Stimulated activated CD8-positive, alpha-beta memory T cell treated with anti-CD3 and anti-CD28 coated beads, Interleukin-4, amount 100 ng/mL, for 4 hours (primary cell): ENCODE measurements at places on chromosomes 5 and 9.

DNA sequence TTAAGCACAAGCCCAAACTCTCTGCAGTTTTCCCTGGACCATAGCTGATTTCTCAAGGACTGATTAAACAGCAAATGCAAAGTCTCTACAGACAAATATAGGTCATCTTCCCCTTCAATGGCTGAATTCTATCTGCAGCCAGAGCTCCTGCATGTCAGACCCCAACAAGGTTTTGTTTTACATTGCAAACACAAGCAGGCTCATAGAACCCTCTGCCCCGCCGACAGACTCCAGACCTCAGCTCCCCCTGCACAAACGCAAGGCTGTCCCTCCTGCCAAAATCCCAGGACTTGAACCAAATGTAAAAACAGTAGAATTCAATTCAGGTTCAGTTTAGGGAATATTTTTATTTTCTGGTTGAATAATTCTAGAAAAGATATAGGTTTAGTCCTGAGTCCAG, 526.7 kb upstream of the TRPC7 start:
- no peak for DNase-seq

- DNase-seq, result no peak
These were observed 571.0 kb downstream of the PTPRD start for GRCh38 chr9:10041726-10042229.

DNA sequence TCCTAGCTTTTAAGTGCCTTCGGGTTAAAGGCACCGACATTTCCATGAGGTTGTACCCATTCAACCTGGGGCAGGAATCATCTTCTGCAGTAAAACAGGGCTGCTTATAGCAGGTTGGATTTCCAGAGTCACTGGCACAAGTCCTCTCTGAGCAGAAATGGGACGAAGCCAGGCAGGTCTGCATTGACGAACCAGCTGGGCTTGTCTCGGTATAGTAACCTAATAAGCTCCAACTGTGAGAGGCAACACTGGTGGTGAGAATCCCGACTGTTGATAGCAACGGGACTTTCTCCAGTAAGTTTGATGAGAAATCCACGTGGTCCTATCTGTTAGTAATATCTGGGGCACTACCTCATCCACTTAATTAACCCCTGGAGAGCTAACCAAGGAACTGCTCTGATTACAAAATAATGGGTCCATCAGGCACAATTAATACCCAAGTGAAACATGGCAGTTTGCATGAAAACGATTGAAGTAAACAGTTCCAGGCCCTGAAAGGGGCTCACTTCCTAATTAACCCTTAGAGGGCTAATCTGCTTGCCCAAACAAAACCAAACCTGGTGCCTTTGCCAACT, 491.0 kb upstream of the C9orf72 start:
- no peak for DNase-seq

- DNase-seq, result no peak
These were observed 68.5 kb downstream of the SLC24A2 start for GRCh38 chr9:19720377-19720776.
